ENCODE measurements at places on chromosomes 11 and 22.

DNA sequence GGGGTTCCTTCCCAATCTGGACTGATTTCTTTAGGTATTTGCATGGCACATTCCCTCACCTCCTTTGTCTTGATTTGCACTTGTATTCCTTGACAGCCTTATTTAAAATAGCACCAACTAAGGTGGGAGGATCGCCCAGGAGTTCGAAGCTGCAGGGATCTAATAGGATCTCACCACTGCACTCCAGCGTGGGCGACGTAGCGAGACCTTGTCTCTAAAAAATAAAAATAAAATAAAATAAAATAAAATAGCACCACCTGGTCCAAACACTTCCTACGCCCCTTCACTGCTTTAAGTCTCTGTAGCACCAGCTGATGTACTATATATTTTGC lies 775 bp downstream of the SLC2A11 start:
- DNase-seq, result no peak

DNA sequence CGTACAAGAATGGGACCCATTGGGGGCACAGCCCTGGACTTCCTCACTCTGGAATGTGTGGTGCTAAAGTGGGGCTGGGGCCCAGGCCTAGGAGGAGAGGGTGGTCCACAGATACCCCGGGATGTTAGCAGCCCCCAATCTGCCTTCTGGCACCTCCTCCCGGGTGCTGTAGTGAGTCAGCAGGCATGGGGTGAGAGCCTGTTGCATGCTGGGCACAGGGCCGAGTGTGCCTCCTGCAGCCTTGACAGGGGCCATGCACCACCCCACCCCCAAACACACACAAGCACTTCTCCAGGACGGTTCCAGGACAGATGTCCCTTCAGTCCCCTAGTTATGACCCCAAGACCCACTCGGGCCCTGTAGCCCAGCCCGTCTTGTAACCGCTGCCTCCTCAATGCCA lies 23.5 kb upstream of the PHF21A start:
- peak; percentile 60 for DNase-seq

DNA sequence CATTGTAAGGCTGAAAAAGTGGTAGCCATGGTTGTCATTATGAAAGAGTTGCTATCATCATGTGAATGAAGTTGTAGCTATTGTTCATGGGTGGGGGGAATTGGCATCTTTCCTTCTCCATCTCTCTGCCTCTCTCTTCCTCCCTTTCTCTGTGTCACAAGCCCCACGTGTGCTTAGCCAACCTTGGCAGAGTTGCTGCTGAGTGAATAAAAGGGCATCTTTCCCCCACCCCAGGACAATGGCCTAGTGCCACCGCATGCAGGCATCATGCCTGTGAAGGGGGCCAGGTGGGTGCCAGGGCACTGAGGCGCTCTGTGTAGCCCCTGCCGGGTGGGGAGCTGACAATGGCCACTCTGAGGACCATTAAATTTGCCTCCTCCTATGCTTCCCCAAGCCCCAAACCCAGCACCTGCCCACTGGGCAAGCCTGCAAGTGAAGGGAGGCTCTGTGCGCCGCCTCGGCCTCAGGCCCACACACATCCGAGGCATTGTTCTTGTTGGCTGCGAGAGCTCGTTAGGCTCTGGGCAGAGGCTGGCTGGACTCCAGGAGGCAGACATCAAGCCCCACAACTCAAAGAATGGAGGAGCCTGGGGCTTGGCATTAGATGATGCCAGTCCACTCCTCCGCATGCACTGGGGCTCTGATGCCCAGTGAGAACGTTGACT lies 103.9 kb downstream of the SEZ6L start:
- no peak for DNase-seq

DNA sequence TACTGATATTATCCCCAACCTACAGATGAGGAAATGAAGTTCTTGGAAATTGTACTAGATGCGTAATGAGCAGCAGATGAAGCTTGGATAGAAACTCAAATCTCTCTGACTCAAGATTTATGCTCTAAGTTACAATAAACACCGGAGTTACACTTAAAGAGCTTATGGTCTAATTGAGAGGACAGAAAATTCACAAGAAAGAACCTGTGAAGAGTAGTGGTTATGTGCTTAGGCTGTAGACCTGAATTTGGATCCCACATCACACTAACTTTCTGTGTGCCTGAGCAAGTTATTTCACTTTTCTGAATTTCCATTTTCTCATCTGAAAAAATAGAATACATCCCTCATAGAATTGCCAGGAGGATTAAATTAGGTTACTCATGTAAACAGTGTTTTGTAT lies 58.5 kb downstream of the FLI1 start:
- DNase-seq, result no peak

- peak; percentile 59 for DNase-seq
Measured at GRCh38 chr11:77547863-77548551, 41.7 kb upstream of the AQP11 start.

- no peak for DNase-seq
Measured at GRCh38 chr22:48185071-48186055, 1422.9 kb downstream of the TBC1D22A start.

GRCh38 chr11:114762408-114762807 lies 84.1 kb downstream of the NXPE2 start:
- DNase-seq, result peak; percentile 52

DNA sequence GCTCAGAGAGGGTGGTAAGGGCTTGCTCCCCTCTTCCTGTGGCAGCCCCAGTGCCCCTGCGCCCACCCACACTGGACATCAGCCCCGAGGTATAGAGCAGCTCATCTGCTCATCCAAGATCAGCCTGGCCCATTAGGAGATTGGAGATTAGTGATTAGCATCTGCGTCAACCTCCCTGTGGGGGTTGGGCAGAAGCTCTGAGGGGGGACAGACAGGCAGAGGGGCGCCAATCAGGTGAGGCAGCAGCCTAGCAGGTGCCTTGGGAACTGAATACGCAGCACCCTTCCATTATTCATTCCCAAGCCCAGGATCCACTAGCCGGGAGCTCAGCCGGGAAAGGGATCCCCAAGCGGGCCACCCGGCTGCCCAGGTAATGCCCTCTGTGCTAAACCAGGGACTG lies 11.0 kb downstream of the SMTN start:
- DNase-seq, result no peak

- no peak for DNase-seq
Measured at GRCh38 chr11:59271247-59271755, 58.6 kb upstream of the MPEG1 start.

GRCh38 chr11:107915229-107915628 lies 13.0 kb upstream of the RAB39A start:
- no peak for DNase-seq

DNA sequence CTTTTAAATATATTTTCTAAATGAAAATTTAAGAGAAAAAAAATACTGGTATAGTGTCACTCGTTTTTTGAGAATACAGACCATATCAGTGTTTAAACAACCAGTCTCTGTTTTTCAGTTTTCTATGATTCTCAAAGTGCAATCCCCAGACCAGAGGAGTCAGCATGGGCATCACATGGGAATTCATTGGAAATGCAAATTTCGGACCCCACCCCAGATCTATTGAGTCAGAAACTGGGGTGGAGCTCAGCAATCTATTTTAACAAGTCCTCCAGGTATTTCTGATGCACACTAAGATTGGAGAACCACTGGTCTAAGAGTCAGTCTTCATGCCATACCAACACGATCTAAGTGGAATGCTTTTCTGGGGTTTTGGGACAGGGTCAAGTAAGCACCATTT lies 66.1 kb downstream of the FAR1 start:
- DNase-seq, result no peak

GRCh38 chr22:31130873-31131272 lies 8.1 kb downstream of the INPP5J start:
- DNase-seq, result peak; percentile 50

- DNase-seq, result no peak
Measured at GRCh38 chr11:9626496-9627394, 37.1 kb upstream of the SWAP70 start.

DNA sequence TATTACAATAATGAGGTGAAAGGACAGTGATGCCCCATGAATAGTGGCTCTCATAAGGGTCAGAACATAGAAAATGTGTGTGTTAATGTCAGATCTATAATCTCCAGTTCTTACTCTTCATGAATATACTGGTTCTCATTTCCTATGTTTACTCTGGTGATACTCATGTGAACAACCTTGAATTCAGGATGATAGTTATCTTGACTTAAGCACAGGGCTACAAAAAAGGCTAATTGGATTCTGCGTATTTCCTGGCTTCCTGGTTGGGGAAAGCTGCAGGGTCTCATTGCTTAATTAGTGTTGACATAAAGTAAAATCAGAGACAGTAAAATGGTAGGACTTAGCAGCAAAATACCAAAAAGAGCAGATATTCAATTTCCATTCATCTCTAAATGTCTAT lies 1316.8 kb upstream of the RAG2 start:
- DNase-seq, result no peak

GRCh38 chr11:120718171-120718570 lies 206.6 kb downstream of the GRIK4 start:
- no peak for DNase-seq

GRCh38 chr22:36252754-36253522 lies at the start of gene APOL1:
Gene APOL1 (plus strand): TSS chr22:36253133. CDS start chr22:36254956, 1,823 bp downstream.
- peak; percentile 33 for DNase-seq

GRCh38 chr11:75570559-75571139 lies 8.6 kb downstream of the SERPINH1 start:
- no peak for DNase-seq

- peak; percentile 42 for DNase-seq
Measured at GRCh38 chr11:61477727-61478148, 30.8 kb upstream of the LRRC10B start.

DNA sequence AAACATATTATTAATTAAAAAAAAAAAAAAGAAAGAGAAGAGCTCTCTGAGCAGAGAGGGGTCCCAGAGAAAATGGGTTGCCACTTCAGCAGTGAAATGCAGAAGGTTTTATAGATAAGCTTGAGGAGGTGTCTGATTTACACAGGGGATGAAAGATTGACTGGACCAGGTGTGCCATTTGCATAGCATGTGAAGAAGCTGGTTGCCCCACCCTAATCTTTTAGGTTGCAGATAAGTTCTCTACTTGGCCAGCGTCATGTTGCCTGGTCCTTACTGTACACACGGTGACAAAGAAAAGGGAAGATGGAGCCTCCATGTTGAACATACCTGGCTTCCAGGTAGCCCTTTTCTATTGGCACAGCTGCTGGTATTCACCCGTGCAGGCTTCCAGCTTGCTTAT lies 41.4 kb downstream of the MS4A2 start:
- DNase-seq, result no peak

- DNase-seq, result no peak
Measured at GRCh38 chr11:128576555-128576954, 10.8 kb downstream of the ETS1 start.

- peak; percentile 85 for DNase-seq
Measured at GRCh38 chr22:32528984-32529982, 54.7 kb downstream of the FBXO7 start.

DNA sequence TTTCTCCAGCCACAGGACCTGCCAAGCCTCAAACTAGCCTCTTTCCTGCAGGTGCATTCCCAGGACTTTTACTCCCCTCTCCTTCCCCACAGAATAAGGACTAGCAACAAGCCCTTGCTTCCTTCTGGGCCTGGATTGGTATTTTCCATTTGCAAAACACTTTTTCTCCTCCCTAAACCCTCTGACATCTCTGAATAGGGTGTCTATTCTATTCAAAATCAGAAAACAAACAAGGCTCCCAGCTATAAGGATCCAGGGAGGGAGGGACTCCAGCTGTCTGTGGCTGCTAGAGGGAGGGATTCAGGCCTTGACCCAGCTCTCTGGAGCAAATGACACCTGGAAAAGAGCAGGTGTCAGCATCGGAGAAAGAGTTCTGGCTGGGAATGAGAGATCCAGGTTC lies 168.5 kb upstream of the BDNF start:
- no peak for DNase-seq

GRCh38 chr11:90135016-90135415 lies 553 bp downstream of the NAALAD2 start:
- no peak for DNase-seq

GRCh38 chr11:132862933-132863332 lies 669.4 kb downstream of the OPCML start:
- no peak for DNase-seq

Data from adrenal gland (tissue), 19 donors.